Activated CD4-positive, alpha-beta T cell treated with anti-CD3 and anti-CD28 coated beads for 4 hours (primary cell): ENCODE measurements at places on chromosomes 5 and 9.

GRCh38 chr5:141708016-141708415, 26.0 kb upstream of the ARAP3 start:
- DNase-seq: no peak

GRCh38 chr5:67978171-67978570, 237.4 kb upstream of the PIK3R1 start:
- no peak for DNase-seq

DNA sequence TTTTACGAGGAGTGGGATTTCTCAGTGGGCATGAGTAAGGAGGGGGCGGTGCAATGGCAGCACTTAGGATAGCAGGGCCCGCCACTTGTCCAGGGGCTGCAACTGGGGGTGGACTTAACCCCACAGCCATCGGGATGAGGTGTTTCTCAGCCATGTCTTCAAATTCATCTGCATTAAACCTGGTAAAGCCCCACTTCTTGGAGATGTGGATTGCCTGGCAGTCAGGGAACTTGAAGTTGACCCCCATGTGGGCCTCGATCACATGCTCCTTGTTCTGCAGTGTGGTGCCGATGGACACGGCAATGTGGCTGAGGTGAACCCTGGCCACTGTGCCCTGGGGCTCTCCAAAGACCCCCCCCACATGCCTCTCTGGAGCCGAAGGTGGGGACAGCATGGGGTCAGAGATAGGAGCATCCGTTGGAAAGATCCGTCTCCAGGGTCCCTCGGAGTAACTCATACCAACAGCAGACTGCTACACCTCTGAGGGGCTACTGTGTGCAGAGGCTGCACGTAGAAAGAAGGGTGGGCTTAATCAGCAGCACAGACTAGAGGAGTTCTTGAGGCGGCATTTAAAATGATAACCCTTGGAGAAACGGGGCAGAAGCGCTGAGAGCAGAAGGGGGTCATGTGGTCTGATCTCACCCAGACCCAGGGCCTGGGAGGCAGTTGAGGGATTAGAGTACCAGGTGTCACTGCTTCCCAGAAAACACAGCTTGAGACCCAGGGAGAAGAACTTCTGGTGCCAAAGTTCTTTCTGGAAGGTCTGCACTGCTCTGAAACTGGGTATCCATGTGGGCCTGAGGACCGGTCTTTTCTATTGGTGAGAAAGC, 141.4 kb downstream of the MTX3 start:
- no peak for DNase-seq

DNA sequence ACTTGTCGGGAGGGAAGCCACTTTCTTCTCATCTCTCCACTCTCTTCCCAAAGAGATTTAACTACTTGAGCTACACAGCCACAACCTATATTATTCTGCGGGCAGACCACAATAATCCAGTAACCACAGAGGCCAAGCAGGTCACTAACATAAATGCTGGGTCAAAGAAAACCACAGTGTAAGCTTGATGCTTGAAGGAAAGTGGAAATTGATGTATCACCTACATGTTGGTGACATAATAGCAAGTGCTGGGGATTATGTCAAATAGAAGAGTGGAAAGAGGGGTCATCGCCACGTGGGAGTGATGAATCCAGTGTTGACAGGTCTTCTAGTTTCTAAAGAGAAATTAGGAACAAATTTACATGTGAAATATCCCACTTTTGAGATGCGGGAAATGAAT, 40.9 kb downstream of the RFK start:
- no peak for DNase-seq

- DNase-seq: no peak
Observed at GRCh38 chr5:81924442-81924841, 47.4 kb upstream of the ATG10 start.

DNA sequence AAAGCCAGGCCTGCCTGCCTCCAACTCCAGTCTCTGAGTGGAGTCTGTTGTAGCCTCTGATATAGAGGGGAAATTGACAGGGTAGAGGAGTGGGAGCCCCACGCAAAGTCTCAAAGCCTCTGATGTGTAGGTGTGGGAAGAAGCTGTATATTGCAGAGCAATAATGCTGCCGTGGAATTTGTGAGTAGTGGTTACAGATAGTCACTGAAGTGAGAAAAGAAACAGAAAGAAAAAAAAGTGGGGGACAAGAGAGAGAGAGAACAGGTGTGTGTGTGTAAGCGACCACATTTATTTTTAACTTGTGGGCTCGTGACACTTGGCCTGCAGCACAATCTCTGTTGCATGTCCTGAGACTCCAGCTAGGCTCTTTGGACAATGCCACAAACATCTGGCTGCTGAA, 227.8 kb downstream of the NSG2 start:
- no peak for DNase-seq

GRCh38 chr9:120740132-120740531, 25.9 kb upstream of the MEGF9 start:
- DNase-seq: no peak

DNA sequence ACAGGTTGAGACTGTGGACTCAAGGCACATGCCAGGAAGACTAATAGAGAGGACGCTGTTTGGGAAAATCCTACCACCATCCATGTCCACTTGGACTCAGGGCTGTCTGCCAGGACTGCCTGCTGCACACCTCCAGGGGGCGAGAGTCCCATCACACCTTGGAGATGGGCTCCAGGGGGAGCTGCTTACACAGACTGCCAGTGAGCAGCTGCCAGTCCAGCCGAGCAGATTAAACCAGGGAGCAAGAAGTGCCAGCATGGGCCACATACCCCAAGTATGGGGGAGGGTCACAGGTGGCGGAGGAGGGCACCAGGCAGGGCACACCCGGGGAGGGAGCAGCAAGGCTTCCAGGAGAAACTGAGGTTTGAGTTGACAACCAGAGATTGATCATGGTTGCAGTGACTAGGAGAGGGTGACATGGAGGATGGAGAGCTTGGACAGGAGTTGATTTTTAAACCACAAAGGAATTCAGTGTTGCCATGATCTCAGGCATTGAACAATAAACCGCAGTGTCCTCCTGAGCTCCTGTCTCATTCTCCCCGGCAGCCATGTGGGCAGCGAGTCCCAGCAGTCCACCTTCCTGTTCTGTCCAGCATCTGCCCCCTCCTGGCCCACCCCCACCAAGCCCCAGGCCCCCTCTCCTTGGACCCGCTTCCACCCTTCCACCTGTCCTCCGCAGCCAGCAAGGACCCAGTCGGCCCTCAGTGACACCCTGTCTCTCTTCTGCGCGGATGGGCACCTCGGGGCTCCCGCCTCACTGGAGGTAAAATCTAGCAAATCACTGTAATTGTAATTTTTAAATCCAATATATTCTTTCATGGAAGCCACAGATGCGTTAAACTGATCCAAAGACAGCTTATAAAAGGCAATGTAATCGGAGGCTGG, 3.1 kb upstream of the VAV2 start:
- DNase-seq: no peak

DNA sequence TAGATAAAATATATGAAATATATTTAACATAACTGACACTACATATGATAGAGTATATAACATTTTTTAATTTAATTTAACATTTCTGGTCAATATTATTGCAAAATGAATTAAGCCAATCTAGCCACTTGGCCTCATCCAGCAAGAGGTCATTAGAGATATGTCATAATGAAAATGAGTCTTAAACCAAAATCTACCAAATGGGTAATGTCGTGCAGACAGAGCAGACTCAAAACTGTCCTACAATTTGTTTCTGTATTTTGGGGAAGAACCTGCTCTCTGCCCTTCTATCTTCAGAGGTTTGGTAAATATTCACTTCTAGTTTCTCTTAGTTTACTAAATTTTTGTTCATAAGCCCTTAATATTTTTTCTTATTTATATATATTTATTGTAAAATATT, 61.4 kb downstream of the ARHGEF28 start:
- DNase-seq: no peak

- no peak for DNase-seq
Observed at GRCh38 chr5:103375350-103375749, 116.8 kb downstream of the MACIR start.

DNA sequence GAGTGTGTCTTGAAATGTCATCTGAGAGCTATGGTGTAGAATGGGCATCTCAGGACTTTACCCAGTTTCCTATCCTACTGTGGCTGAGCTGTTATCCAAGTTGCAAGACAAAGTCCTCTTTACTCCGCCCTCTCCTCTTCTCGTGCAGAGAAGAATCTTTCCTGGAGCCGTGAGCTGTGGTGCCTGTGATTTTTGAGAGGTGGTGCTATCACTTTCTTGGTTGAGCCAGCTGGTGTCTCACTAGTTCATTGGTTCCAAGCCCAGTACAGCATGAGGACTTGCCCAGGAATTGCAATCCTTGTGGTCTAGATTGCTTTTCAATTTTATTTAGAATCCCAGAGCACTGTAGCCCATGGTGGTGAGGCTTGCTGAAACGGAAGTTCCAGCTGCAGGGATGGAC, 2300.3 kb downstream of the MAT2B start:
- no peak for DNase-seq

DNA sequence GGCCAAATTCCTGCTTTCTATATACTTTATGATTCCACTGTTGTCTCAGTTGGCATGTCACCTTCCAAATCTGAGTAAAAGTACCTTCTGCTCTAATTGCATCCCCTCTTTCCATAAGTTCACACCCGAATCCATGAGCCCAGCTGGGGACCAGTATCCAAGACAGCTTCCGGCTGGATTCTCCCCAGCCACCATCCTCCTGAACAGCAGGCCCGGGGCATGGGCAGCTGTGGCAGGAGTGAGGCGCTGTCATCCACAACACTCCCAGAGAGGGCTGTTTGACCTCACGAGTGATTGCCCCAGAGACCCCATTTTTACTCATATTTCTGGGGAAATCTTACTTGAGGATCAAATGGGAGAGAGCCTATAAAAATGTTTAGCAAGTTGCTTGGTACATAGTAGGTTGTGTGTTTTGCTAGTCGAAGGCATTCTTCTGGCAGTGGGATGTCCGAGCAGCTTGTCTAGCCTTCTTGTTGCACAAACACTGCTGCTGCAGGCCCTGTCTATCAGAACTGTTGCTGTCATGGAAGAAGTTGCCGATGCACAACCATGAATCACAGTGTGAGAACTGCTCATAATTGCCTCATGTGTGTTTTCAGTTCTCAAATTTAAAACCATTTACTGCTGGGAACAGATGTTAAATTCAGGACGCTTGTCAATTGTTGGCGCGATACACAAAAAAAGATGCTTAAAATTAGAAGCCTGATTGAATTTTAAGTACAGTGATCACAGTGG, 93.8 kb downstream of the HSPA4 start:
- DNase-seq: no peak

DNA sequence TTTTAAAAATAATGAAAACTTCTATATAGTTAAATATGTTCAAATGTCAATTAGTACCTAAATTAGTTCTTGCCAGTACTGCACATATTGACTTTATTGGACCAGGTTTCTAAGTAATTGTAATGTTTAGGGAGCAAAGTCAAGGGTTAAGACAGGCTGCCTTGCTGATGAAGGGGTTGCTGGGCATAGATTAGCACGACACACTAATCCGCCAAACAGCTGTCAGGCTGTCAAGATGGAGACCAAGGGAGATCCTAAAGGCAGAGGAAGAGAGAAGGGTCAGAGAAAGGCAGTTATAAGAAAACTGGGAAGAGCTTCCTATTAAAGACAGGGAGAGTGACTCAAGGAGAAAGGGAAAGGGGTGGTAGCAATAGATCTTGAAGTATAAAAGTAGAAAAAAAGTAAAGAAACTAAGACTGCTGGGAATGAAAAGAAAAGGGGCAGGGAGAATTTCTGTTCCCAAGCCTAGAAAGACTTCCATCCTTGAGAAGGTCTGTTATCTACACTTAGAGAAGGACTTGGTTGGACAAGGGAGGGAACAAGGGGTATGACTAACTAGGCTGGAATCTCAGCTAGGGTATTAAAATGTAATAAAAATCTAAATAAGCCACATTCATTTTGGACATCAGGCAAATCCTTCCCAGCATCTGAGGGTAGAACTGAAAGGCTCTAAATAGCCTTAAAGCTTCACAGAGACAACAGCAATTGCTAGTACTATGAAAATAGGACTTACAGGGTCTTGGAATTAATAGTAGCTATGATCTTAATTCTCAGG, 188.7 kb downstream of the FBXL17 start:
- no peak for DNase-seq

- DNase-seq: no peak
Observed at GRCh38 chr9:117720555-117720954, 16.4 kb downstream of the TLR4 start.

DNA sequence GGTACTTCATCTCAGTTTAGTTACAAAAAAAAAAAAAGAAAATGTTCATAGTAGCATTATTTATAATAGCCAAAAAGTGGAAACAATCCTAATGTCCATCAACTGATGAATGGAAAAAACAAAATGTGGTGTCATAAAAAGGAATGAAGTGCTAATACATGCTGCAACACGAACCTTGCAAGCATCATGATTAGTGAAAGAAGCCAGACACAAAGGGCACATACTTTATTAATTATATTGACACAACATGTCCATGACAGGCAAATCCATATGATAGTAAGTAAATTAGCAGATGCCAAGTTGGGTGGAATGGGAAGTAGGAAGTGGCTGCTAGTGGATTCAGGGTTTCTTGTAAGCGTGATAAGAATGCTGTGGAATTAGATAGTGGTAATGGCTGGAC, 54.2 kb downstream of the PCDHGC5 start:
- no peak for DNase-seq

- DNase-seq: no peak
Observed at GRCh38 chr5:64364426-64364825, 141.4 kb upstream of the RGS7BP start.

GRCh38 chr9:104899759-104900247, 28.2 kb downstream of the ABCA1 start:
- no peak for DNase-seq
